ENCODE measurements at places on chromosomes 3 and 15.

- DNase-seq: no peak
These were observed at the start of gene SLCO2A1 for GRCh38 chr3:134029734-134030378. TSS of gene SLCO2A1 (minus strand) at chr3:134029925. CDS start at chr3:134029802, 123 bp downstream.

- no peak for DNase-seq
These were observed 4.1 kb upstream of the SKOR1 start for GRCh38 chr15:67820992-67821783.

DNA sequence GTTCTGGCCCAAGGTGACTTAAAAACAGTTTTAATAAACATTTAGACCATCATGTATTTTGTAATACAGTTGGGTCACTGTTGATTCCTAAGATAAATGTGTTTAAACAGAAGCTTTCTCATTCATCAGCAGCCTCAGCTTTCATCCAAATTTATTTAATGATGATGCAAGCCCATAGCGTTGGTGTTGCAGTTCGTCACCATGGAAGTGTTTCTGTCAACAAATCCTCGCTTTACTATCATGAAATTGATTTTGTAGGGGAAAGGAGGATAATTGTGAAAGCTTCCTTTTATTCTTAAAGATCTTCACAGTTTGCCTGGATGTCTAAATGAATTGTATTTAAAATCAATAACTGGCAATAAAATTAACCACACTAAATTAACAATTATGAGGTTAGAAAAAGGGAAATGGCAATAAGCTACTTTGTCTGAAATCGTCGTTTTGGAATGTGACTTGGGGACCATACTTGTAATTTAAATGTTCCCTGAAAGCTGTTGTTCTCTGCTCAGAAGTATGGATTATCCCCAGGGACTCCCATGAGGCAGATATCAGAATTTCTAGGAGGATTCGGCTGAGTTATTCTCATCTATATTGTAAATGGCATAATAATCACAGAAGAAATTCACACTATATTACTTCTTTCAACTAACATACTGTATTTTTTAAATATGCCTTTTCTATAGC, 29.0 kb downstream of the CMSS1 start:
- no peak for DNase-seq

DNA sequence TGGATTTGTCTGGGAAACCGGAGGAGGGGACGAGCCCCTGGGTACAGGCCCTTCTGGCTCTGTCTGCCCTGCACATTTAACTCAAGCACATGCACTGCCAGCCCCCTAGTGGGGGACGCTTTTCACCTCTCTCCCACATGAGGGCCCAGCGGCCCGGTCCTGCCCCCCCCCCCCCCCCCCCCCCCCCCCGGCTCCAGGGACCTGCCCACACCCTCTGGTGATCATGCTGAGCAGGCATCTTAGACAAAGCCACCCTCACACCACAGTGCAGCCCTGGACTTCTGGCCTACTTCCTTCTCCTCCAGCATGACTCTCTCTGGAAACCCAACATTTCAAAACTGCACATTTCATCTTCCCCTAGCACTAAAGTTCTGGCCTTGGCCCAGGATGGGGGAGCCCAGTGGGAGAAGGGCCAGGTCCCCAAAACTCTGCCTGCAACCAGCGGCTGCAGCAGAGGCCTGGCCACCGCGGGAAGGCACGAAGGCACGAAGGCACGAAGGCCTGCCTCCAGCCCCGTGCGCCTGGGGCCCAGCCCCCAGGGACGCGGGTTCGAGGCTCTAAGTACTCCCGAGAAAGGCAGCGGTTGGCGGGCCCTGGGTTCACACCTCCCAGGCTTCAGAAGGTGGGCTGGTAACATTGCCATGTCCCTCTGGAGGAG, 14.1 kb downstream of the KLF15 start:
- DNase-seq: no peak

- no peak for DNase-seq
These were observed 392.2 kb downstream of the KCNH8 start for GRCh38 chr3:19540464-19540863.

DNA sequence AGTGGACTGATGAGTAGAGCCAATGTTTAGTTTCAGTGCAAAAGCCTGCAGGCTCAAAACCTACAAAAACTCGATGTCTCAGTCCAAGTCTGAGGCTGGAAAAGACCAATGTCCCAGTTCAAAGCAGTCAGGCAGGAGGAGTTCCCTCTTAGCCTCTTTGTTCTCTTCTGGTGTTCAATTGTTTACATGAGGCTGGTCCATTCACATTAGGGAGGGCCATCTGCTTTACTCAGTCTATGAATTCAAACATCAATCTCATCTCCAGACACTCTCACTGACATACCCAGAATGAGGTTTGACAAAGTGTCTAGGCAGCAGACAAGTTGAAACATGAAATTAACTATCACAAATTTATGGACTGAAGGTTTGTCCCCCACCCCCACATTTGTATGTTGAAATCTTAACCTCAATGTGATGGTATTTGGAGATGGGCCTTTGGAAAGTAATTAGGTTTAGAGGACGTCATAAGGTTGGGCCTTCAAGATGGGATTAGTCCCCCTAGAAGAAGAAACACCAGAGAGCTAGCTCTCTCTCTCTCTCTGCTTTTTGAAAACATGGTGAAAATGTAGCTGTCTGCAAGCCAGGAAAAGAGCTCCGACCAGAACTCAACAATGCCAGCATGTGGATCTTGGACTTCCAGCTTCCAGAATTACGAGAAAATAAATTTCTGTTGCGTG, 438.5 kb upstream of the RGMA start:
- no peak for DNase-seq

DNA sequence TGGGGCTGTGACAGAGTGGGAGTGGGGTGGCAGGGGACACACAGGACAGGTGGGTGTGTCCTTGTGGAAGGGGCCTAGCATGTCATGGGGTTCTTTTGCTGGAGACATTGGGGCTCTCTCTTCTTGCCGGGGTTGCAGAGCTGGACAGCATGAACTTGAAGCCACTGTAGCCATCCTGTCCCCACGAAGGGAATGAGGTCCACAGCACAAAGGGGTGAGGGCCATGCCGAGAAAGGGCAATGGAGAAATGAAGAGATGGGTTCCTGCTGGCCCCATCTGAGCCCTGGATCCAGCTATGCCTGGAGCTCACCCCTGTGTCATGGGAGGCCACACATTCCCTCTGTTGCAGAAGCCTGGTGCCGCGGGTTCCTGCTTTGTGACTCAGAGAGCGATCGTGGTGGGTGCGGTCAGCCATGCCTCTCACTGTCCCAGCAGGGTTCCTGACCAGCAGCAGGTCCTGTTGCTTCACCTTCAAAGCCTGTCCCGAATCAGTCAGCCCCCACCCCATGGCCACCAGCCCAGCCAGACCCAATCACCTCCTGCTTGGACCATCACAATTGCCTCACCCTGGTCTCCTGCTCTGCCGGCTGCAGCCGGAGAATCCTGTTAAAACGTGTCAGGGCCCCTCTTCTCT, 50.0 kb downstream of the DNAJB8 start:
- DNase-seq: no peak

DNA sequence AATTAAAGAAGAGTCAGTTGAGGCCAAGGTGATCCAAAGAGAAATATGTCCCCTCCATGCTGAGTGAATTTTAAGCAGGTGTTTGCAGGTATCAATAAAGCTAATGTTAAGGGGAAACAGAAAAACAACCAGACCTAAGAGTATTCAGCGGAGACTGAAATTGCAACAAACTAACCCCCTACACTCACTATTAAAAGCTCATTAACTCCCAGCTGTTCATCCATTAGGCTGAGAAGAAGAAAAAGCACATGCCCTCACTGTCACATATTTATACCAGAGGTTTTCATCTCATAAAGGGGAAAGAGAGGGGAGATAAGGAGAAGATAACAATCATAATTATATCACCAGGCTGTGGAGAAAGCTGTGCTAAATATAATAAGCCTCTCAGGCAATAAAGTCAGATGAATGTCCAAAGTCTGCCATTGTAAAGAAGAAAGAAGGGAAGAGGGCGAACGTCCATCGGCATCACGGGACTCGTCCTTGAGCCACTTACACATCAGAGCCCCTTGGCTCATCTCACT, 145.2 kb downstream of the TAFA4 start:
- no peak for DNase-seq

DNA sequence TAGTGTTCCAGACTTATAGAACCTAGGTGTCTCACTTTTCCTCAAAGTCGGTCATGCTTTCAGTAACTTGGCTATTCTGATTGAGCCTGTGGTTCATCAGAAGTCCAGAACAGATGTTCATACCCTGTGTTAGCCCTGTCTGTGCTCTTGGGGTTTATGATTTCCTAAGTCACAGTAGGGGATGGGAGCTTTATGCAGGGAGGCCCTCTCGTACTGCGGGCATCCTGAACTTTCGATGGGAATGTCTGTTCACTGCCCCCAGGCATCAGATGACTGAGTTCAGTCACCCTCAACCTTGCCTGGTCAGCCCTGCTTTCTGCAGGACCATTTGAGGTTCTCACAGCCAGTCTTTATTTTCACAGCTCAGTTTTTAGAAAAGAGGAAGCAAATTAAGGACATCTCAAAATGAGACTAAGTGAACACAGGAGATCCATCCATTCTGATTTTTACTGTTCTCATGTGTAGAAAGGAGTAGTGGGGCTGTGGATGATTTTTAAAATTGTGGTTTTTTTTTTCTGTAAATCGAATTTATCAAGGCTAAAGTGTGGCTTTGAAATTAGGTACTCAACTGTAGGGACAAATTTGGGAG, 71.3 kb downstream of the CMTM8 start:
- DNase-seq: no peak

DNA sequence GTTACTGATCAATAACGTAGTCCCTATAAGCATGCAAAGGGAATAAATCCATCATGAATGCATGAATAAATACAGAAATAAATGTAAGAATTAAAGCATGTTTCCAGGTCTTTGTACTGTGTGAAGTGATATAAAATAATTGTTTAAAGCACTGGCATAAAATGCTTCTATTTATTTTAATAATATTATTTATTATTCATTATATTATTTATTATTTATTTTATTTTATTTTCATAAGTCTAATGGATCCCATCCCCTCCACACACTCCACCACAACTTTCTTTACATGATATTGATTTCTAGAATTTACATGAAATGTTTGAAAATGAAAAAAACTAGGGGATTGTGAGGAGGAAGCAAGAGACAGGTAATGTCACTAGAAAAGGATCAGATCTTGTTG, 73.5 kb downstream of the MCF2L2 start:
- no peak for DNase-seq

DNA sequence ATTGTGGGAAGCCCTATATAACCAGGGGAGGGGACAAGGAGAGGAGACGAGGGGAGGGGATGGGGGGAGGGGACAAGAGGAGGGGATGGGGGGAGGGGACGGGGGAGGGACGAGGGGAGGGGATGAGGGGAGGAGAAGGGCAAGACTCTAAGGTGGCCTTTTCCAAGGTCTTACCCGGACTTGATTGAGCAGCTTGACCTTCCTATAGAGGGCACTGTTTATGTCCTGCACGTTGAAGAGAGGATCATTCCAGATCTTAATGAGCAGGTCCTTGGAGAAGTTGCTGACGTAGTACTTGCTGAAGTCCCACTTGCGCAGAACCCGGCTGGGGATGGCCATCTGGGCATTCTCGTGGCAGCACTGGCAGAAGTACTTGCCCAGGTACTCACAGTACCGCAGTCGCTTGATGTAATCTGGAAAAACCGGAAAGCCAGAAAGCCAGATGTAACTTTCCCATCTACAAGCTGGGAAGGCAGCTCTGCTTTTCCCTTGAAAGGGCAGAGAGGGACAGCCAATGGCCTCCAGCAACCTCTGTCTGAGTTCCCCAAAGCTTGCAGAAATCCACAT, 55.7 kb downstream of the RUBCN start:
- DNase-seq: no peak

- DNase-seq: no peak
These were observed 91.5 kb upstream of the ACP3 start for GRCh38 chr3:132225664-132226063.

GRCh38 chr3:58058361-58059263, 50.4 kb downstream of the FLNB start:
- DNase-seq: no peak

- DNase-seq: no peak
These were observed 27.0 kb upstream of the POLG start for GRCh38 chr15:89361451-89362202.

- DNase-seq: no peak
These were observed 707.8 kb upstream of the GOLIM4 start for GRCh38 chr3:168803536-168803935.

DNA sequence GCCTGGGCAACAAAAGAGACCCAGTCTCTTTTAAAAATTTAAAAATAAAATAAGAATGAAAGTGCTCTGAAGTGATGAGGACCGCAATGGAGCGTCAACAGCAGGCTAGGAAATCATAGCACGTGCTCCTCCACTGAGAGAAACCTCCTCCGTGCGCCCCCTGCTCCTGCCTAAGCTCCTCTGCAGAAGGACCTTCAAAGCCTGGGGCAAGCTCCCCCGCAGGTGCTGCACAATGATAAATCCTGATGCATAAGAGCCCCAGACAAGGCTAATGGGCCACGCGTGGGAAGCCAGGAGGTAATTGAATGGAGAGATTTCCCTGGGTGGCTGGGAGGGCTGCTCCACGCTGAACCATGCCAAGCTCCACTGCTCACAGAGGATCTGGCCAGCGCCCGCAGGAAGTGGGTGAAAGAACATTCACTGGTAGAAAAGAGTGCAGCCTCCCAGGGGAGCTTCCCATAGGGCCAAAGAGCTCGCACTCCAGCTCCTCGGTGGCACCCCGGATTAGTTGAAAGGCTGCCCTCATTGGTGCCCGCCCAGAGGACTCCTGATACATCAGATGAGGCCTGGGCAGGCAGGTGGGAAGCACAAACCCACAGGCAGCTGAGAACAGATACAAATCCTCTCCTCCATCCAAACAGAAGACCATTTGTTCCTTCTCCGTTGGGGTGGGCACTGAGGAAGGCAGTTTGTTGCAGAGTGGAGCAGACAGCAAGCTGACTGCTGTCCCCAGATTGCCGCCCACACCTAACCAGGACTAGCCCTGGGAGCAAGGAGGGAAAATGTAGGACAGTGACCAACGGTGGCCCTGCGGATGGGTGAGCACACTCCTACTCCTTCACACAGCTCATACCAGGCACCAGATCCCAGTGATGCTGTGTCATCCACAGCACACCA, 52.5 kb downstream of the CPN2 start:
- DNase-seq: no peak

DNA sequence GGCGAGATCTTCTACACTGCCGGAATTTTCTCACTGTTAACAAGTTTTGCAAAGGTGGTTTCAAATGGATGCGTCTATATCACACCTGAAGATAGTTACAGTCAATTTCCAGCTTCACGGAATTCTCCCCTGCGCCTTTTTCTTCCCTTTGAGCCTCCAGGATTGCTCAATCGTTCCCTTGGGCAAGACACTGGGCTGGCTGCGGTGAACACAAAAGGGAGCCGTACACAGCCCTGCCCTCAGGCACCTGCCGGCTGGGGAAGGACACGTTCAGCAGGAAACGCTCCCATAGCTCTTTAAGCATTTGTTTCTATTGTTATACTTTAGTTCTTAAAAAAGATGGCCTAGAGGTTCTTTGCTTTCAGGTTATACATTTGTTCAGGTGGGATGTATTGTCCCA, 85.7 kb downstream of the C3orf70 start:
- no peak for DNase-seq

DNA sequence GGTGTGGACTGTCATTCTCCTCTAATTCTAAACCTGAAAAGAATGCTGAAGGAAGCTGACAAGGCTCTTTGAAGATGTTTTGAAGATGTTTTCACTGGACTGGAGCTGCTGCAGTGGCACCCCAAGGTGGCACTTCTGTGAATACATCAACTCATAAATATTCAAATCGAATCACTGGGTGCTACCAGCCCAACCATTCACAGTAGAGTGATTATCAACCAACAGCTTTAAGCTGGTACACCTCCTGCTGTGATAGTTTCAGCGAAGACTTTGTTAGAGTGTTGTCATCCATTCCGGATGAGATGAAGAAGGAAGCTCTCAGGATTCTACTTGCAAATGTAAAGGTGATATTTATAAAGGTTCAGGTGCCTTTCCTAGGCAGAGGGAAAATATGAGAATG, 106.6 kb downstream of the LSAMP start:
- no peak for DNase-seq

GRCh38 chr3:126911162-126912026, 71.5 kb upstream of the PLXNA1 start:
- no peak for DNase-seq
